MG63 (cell line): ENCODE measurements at places on chromosomes 11 and 22.

- DNase-seq, result no peak
These were observed 722.6 kb upstream of the TENM4 start for GRCh38 chr11:80163441-80163840.

DNA sequence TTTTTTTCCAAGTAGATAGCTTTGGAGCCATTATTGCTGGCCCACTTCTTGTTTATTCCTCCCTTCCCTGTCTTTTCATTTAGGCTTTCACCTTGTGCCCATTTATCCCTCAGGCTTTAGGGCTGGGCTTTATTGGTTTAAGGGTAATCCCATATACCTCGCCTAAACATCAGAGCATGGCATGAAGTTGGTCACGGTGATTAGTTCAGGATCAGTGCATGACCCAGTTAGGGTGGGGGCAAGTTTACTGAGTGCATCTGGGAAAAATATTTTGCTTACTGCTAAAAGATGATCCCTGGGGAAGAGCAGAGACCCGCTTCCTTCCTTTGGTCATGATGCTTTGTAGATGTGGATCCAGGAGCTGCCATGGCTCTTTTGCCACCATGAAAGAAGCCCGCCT is 153.3 kb upstream of the NECTIN1 start:
- no peak for DNase-seq

DNA sequence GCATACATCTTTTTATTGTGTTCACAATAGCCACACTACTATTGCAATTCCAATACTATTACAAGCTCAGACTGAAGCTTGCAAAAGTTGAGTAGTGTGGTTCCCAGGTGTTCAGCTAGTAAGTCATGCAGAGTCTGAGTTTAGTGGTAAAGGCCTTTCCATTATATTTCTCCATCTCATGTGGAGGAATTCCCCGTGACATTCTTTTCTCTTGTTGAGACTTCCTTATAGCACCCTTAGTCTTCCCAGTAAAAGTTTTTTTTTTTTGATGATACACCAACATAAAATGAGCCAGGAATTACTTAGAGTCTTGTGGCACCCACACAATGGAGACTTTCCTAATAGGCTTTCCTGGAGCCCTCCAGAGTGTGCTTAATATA is 110.8 kb downstream of the UVRAG start:
- no peak for DNase-seq

GRCh38 chr11:72203163-72203562 is 11.2 kb downstream of the FOLR1 start:
- no peak for DNase-seq

DNA sequence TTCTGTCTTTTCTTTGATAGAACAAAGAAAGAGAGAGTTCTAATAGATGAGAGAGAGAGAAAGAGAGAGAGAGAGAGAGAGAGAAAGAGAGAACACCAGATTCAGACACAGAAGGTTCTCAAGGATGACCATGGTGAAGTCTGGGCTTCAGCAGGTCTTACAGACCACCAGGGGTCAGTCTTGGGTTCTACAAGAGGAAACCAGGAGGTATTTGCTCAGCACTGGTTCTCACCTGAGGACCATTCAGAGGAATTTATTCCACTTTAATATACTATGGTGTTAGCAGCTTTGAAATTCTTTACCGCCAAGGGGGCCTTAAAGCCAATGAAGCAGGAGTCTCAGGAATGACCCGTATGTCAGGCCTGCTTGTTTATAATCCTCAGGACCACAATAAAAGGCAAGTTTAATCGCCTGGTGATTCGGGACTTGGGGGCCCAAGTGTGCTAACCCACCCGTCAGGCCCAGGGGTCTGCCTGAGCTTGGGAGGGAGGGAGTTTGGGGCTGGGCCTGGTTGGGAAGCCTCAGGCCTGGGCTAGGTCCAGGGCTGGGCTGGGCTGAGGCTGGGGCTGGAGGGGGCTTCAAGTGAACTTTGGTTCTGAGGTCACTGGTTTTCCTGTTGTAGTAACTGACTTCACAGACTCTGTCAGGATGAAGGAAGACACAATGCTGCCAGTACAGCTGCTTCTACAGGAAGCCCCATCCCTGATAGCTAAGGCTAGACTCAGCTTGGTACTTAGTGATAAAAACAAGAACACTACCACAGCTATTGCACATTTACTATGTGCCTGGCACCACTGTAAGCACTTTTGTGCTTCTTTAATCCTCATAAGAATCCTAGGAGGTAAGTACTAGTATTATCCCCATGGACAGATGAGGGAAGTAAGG is 179.2 kb upstream of the ZBED5 start:
- DNase-seq, result peak; percentile 11

DNA sequence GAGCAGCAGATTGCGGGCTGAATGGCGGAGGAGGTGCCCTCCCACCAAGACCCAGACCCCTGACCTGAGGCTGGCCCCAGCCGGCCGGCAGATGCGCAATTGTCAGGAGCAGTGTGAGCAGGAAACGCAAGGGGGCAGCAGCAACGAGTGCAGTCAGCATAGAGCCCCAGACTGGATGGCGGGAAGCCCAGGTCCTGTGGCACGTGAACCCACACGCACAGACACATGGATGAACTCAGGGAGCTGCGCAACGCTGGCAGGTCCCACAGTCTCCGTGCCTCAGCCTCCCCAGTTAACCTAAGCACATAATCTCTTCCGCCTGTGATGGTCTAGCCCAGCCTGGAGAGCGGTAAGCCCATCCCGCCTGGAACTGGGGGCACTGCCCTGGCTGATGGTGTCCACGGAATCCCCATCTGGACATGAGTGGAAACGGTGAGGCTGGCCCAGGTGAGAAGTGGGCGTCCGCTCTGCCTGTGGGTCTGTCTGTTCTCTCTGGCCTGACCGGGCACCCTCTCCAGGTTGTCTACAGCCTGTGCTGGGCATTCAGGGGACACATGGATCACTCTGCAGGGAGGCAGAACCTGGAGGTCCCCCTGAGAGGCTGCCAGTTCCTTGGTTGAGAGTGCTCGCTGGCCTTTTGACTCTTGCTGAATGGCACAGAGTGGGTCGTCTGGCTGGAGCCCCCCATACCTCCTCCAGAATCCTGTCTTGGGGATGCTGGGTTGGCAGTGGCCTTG is 626 bp upstream of the TBX10 start:
- DNase-seq, result peak; percentile 74

GRCh38 chr11:130622141-130622542 is 173.7 kb downstream of the ADAMTS15 start:
- DNase-seq, result no peak

DNA sequence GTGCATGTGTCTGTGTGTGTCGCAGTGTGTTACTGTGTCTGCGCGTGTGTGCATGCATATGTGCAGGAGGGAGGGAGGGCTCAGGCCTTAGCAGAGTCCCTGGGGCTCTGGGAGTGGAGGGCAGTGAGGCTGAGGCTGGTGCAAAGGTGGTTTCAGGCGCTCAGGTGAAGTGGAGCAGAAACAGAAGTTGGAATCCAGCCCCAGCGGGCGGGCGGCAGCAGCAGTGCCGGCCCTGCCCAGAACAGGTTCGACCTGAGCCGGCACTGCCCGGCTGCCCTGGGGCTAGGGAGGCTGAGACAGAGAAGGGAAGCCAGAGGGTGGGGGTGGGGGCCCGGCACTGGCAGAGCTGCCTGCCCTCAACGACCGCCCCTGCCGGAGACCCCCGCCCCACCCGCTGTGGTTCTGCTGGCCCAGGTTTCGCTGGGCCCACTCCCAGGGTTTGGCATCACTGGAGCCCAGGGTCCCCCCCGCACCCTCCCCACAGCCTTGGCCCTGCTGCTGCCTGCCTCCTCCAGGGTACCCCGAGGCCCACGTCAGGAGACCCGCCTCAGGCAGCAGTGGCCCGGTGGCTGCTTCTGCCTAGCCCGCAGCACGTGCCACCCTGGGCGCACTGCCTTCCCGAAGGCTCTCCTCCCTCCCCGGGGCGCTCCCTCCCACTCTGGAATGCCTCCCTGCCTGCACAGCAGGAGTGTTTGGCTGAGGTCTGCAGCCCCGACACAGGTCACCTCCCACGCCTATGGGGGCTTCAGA is 13.3 kb downstream of the ASCL2 start:
- no peak for DNase-seq

GRCh38 chr11:68193018-68193417 is 20.1 kb downstream of the KMT5B start:
- no peak for DNase-seq

DNA sequence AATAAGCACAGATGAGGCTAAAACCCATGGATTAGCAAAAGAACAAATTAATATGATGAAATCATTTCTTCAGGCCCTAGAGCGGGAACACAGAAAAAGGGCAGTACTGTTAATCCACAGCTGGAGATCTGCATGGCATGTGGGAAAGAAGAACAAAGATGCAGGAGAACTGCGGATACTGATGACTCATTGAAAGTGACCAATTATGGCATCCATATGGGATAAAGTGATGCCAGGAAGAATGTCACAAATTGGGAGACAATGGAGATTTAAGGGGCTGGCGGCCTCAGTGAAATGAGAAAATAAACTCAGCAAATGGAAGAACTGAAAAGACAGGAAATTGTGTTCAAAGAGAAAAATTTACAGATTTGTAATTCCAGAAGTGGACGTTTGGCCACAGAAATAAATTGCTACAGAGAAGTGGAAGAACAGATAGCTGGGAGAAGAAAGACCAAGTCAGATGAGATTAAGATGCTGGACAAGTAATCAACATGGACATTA is 39.4 kb downstream of the SIK3 start:
- no peak for DNase-seq

GRCh38 chr11:43751726-43752125 is 71.2 kb downstream of the HSD17B12 start:
- DNase-seq, result no peak

DNA sequence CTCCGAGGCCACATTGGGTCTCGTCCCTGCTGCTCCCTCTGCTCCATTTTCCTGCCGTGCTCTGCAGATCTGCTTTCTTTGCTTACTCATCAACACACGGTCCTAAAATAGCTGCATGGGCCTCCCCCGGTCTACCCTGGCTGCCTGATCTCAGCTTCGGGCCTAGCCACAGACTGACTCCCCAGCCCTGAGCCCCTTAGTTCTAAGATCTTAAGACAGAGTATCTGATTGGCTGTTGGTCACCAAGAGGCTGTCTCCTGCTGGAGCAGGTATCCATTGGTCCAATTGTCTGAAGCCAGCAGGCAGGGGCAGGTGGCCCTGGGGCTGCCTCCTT is 53.7 kb upstream of the NECTIN1 start:
- DNase-seq, result no peak

DNA sequence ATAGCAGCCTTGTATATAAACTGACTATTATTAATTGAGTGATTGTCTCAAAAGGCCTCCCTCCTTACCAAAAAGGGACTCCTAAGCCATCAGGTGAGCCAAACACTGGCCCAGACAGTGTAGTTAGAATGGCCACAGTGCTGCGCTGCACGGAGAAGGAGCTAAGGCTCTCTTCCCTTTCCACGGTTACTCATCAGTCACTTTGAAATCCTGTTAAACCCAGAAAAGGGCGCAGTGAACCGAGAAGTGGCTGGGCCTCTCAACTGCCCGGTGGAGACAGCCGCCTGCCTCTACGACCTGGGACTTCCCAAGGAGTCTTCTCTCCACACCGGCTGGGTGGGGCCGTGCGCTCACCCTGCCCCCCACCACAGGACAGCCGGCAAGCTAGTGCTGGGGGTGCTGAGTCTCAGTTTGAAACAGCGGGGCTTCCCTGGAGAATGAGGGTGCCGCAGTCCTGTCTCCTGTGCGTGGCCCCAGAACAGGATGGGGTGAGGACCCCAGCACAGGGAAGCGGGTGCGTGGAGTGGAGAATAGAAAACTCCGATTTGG is 1.3 kb downstream of the MYH9 start:
- DNase-seq, result peak; percentile 40

- DNase-seq, result peak; percentile 69
These were observed 14.5 kb downstream of the CARS1 start for GRCh38 chr11:3042496-3043314.

- DNase-seq, result peak; percentile 81
These were observed 114.0 kb downstream of the ABTB2 start for GRCh38 chr11:34243600-34244464.

DNA sequence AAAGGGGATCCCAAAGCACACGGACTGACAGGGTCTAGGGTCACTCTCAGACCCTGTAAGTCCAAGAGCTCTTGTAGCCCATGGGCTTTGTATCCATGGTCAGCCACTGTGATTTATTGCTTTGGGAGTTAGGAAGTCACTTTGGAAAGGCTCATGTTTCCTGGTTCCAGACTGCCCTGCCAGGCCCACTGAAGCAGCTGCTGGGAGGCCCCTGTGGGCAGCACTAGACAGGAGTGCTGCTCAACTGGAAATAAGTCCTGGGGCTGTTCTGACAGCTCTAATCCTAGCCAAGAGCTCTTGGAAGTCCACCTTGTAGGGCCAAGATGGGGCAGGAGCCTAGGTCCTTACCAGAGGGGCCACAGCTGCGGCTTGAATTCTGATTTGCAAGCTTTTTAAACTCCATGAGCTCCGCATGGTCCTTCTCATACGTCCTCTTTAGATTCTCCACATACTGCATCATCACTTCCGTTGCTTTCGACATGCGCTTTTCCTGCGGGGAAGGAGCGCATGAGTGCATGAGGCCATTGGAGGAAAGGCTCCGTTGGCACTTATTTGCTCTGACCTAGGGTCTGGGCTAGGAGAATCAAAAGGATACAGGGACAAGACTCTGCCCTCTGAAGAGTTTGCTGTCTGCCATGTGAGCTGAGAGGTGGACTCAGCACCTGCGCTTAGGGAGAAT is 32.2 kb upstream of the LYVE1 start:
- no peak for DNase-seq

DNA sequence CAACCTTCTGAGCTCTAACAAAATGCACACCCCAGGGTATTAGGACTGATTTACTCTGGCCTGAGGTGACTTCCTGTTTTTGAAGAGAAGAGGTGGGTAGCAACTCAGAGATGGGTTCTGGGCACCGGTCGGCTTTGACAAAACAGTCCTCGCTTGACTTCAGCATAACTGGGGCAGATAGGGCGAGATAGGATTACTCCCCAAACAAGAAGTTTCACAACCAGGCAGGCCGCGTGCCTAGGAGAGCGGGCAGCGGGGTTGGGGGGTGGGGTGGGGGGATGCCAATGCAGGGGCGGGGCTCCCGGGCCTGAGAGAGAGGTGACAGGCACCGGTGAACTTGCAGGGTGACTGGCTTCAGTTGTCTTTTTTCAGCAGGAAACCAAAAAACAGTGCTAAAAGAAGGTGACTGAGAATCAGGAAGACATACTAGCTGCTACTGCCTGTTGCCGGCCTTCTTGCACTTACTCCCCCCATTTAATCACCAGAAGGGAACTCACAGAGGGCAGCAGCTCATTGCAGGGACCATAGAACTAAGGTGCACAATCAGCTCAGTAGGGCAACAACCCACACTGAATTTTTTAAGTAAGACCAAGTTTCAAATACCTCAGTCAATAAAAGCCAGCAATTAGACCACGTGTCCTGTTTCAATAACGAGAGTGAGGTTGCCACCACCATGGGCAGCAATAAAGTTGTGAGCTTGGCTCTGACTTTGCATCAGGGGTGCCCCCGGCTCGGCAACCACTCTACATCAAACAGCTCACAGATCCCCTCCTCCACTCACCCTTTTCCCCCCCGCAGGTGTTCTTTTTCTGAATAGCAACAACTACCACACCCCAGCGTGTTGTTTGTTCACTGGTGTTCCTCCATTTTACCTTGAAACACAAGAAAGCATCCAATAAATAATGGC is 37.2 kb upstream of the ETS1 start:
- no peak for DNase-seq

- DNase-seq, result no peak
These were observed 44.8 kb downstream of the GAS2 start for GRCh38 chr11:22711071-22711770.

GRCh38 chr11:117570701-117571100 is 226.3 kb downstream of the DSCAML1 start:
- DNase-seq, result no peak

GRCh38 chr11:68840661-68841653 is 759 bp downstream of the CPT1A start:
- DNase-seq, result peak; percentile 73
